ENCODE measurements at places on chromosomes 7 and 10.

DNA sequence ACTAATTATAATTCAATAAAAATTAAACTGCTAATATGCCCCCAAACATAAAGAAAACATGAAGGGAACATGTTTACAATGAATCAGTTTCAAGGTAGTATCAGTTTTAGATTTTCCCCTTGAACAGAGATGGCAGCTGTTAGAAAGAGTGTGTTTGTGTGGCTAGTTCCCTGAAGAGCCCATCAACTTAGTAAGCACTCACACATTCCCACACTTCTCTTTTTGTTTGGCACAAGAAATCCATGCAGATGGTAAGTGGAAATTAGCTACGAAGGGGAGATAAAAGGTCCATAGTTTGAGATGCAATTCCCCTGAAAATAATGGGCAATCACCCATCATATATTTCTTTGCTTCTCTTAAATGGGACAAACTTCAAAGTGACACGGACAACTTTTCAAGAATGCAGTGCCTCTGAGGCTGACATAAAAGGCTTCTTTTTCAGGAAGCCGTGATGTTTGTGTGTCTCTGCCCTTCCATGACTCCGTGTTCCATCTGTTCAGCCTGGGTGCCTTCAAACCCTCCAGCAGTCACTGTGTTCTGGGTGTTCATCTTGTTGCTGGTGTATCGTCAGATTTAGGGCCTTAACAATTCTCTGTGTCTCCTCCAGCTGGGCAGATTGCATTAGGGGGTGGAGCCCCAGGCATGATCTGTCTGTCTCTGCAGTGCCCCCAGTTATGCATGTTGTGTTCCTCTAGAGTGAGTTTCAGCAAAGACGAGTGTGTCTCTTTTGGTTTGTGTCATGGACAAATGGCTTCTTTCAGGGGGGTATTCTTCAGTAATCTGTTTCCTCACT is 259.5 kb upstream of the NPY start:
- peak; percentile 10 for DNase-seq

- no peak for DNase-seq
Observed at GRCh38 chr7:107326061-107326460, 143.8 kb upstream of the GPR22 start.

DNA sequence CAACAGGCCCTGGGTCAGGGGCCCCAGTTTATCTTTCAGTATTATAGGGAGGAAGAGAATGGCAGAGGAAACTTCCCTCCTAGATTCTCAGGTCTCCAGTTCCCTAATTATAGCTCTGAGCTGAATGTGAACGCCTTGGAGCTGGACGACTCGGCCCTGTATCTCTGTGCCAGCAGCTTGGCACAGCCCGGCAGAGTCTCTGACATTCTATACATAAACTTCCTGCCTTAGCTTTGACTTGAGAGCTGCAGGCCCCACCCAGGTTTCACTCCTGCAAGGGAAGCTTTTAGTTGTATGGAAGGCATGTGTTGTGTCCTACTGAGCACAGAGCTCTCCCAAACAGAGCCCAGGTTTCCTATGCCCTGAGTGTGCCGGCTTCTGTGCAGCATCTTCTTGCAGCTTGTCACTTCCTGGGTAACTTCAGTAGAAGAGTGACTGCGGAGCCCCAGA is 205.6 kb upstream of the PRSS58 start:
- DNase-seq = no peak

GRCh38 chr7:156827587-156828203 is 65.3 kb downstream of the LMBR1 start:
- DNase-seq = peak; percentile 3

- DNase-seq = no peak
Observed at GRCh38 chr10:73167458-73167782, 388 bp downstream of the ECD start.

DNA sequence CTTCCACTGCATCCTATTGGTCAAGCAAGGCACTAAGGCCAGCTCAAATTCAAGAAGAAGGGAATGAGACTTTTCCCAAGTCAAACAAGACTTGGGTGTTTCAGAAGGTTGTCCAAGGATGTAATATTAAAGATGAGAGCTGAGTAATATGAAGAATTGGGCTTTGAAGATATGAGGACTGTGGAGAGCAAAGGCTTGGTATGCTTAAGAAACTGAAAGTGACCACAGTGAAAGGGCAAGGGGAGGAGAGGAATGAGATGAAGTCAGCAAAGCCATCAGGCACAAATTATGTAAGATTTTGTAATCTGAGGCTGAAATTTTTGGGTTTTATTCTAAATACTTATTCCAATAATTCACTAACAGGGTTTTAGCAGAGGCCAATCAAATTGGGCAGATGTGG is 38.6 kb upstream of the NPY start:
- no peak for DNase-seq

DNA sequence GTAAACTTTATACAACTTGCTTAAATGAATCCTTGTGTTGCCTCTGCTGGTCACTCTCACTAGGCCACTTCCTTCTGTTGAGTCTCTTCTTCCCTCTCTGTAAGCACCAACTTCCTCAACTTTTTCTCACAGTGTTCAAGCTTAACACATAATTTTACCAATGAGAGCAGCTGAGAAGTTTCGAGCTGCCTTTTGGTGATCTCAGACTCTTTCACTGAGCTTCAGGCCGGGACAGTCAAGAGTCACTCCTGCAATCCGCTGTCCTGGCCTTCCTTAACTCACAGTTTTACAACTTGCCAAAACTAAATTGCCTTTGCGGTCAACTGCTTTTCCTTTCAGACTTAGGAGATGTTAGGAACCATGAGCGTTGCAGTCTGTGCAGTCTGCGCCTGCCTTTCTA is 47.4 kb downstream of the PRPF18 start:
- peak; percentile 19 for DNase-seq

GRCh38 chr7:82816272-82816671 is 346.4 kb downstream of the PCLO start:
- DNase-seq = no peak

- DNase-seq = no peak
Observed at GRCh38 chr10:50550291-50550839, 73.4 kb downstream of the SGMS1 start.

DNA sequence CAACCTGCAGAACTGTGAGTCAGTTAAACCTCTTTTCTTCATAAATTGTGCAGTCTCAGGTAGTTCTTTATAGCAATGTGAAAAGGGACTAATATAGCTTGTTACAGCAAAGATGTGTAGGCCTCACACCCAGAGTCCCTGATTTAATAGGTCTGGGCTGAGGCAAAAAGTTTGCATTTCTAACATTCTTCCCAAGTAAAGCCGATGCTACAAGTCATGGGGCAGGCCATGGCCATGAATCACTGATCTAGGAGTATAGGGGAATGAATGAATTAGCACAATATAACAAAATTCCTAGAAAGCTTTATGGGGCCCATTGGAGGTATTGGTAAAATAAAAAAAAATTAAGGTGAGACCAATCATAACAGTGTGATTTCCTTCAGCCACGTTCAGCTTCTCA is 11.5 kb upstream of the AASS start:
- no peak for DNase-seq

GRCh38 chr10:16943295-16944285 is 126.4 kb upstream of the RSU1 start:
- DNase-seq = peak; percentile 60

DNA sequence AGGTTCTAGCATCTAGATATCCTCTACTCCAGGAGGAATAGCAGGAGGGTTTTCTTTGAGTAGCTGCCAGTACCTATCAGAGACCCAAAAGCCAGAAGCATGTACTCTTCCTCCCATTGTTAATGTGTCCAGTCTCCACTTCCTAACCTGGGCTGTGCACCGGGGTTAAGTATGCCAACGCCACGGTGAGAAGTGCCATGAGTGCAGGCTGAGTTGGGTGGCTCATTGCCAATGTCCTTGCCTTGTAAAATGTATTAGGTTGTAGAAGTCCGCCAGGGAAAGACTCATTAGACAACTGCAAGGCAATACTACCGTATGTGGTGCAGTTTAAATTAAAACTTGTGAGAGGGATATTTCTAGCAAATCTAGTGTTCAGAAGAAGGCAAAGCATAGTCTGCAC is 55.0 kb upstream of the PRR15 start:
- DNase-seq = no peak

- DNase-seq = peak; percentile 17
Observed at GRCh38 chr10:109343293-109343692, 580.0 kb downstream of the XPNPEP1 start.

DNA sequence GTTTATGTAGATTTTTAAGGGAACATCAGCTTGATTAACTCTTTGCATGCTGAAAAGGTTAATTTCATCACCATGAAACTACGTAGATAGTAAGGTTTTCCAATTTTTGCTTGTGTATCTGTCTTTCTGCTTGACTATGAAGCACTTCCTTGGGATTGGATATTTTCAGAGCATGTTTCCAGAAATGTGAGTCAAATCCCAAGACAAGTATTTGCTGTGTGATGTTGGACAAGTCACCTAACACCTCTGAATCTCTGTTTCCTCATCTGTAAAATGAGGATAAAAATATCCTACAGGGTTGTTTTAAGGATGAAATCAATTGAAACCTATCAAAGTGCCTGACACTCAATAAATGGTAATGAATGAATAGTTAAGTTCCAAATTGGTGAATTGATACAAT is 42.4 kb downstream of the ANK3 start:
- DNase-seq = no peak

- DNase-seq = no peak
Observed at GRCh38 chr7:159004411-159004810, 140.3 kb downstream of the VIPR2 start.

DNA sequence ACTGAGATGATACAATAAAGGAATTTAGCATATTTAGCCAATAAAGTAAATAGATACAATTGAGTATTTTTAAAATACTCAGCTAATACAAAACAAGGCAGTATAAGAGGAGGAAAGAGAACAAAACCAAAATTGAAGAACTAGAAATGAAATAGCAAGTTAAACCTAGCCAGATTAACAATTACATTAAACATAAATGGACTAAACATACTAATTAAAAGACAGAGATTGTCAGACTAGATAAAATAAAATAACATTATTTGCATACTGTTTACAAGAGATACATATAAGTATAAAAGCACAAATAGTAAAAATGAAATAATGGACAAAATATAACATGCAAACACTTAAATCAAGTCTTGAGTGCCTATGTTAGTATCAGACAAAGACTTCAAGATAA is 517.7 kb upstream of the PHF14 start:
- no peak for DNase-seq

DNA sequence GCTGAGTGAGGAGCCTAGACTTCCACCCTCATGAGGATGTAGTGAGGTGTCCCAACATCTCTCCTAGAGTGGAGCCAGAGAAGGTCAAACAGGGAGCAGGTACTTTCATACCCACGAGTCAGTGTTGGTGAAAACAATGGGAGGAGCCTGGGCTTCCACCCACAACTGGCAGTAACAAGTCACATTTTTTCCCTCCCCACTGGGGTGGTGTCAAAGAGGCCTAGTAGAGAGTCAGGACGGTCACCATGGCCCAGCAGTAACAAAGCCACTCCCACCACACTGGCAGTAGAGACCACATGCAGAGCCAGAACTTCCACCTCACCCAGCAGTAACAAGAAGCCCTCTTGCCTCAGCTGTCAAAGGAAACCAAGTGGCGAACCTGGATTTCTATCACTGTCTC is 280.2 kb upstream of the IMMP2L start:
- DNase-seq = no peak

GRCh38 chr7:150466477-150466876 is 16.0 kb downstream of the GIMAP8 start:
- DNase-seq = no peak

- no peak for DNase-seq
Observed at GRCh38 chr7:42338916-42339540, 102.0 kb upstream of the GLI3 start.

DNA sequence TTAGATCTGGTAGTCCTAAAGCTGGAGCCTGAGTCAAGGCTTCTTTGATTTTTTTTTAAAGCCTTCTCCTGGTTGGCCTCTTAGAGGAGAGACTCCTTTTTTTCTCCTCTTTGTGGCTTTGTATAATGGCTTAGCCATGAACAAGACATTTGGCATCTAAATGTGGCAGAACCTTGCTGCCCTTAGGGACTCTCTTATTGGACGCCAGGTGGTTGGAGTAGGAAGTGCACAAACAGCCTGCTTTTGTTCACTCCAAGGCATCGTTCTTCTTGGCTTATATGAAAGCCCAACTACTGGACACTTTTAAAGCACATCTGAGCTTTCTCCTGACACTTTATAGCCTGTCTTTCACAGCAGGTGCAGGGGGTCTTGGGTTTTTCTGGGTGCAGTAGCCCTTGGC is 25.0 kb downstream of the ZPBP start:
- no peak for DNase-seq

DNA sequence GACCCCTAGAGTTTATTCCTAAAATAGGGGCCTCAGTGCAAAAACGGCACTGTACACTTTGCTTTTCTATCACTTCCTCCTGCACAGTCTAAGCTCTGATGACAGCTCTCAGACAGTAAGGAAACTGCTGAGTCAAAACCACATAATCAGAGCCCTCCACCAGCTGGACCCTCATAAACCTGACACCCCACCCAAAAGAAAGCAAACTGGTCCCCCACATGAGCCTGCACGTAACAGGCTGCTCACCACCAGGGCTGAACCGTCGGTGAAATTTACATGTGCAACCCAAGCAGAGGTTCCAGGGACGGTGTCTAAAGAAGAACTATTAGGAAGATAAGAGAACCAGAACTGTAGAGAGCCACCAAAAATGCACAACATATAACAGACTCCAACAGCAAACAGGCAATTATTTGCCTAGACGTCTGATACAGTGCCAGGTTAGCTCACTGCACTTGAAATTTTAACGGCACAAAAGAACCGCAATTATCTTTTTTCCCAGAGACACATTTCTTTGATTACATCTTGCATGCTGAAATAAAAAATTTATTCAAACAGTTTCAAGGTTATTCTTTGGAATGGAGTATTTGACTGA is 19.6 kb downstream of the SGMS1 start:
- DNase-seq = peak; percentile 68

DNA sequence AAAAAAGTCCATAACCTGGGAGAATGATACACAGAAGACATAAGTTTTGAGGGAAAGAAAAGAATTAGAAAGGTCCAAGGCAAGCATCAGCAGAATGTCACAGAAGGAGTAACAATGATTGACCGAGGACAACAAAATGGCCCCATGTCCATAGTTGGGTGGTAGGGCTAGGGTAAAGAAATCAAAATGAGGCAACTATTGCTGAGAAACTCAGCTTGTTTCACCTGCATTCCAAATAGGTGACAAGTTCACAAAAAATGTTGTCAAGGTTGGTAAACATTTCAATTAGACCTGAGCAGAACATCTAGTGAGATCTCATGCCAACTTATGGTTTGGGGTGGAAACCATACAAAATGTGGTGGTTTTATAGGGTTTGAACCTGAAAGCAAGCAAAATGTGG is 22.8 kb upstream of the DLX6 start:
- no peak for DNase-seq

DNA sequence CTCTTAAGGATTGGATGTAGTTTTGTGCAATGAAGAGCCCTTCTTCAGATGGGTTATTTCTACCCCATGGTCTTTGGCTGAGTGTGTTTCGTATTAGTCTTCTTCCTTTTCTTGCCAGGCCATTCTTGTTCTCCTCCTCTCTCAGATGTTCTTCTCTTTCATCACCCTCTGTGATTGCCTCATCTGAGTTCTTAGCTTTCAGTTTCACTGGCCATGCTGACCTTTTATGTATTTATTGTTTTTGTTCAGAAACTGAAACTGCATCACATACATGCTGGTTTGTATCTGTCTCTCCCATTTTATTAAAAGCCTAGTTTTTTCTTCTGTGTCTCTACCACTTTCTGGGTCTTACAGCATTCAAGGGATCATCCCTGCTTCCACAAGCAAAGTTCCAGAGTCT is 21.7 kb upstream of the PCGF5 start:
- peak; percentile 68 for DNase-seq

GRCh38 chr10:94902570-94902969 is 35.9 kb upstream of the CYP2C9 start:
- no peak for DNase-seq
